ENCODE measurements at places on chromosomes 11 and 22.

GRCh38 chr11:123265951-123266350, 70.9 kb upstream of the CLMP start:
- no peak for DNase-seq

DNA sequence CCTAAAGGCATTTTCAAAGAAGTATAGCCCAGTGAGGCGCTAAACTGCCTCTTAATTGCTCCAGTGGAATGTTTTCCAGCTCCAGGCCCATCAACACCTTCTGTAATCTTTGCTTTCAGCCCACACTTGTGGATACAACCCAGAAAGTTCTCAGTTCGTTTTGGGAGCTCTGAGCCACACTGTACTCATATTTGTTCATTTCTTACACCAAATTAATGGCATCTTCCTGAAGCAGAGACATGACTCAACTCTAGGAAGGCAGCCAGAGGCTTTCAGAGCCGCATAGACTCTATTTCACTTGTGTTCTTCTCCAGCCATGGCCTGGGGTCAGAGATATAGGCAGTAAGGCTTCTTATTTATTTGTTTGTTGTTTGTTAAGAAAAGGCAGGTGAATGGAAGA, 175.5 kb upstream of the NCAM1 start:
- no peak for DNase-seq

- DNase-seq, result no peak
Observed at GRCh38 chr11:62446091-62446490, 27.3 kb downstream of the SCGB1A1 start.

DNA sequence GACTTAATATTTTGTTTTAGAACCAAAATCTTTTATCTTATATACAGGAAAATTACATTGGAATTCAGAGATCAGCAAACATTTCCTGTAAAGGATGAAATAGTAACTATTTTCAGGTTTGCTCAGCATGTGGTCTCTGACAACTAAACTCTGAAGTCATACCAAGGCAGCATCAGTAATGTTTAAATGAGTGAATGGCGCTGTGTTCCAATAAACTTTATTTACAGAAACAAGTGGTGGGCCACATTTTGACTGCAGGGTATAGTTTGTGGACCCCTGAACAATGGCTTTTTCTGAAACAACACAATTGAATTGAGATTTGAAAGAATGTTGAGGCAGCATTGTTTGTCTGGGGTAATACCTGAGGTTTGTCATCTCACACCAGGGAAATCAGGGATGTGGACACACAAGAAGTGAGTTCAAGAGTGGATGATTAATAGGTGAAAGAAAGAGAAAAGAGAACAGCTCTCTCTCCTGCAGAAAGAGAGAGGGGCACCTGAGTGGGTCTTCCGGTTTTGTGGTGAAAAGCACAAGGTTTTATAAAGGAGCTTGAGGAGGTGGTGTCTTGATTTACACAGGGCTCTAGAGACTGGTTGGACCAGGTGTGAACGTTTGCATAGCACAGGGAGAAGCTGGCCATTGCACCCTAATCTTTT, 113.5 kb upstream of the VPREB1 start:
- DNase-seq, result no peak

DNA sequence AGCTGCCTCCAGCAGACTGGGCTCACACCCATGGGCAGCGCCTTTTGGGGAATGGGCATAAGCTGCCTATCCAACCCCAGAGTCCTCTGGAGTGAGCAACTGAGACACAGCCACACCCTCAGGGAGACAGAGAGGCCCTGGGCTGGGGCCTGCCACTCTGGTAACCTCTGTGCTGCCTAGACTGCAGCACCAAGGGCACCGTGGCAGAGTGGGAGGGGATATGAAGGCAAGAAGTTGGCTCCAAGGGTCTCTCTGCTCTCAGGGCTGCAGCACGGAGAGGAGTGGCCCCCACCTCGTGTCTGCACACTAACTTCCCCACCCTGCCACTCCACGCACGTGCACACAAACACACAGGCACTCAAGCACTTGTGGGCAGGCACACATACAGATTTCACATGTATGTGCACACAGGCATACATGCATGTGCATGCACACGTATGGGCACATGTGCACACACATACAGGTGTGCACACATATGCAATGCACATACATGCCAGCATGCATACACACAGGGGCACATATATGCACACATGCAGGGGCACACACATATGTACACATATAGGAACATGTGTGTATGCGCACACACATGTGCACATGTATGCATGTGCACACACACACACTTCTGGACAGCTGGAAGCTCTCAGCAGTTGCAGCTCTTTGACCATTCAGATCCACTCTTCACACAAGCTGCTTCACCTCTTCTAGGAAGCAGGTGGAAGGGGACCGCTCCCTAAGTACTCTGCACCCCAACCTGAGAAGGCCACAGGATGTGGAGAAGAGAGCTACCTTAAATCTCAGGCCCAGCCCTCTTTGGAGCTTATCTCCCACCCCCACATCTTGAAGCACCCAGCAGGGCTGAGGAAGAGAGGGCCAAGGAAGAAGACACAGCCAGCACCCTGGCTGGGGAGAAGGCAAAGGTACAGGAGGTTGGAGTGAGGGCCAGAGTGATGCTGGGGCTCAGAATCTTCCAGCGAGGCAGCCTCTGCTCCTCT, 4.3 kb downstream of the IGSF9B start:
- DNase-seq, result no peak

GRCh38 chr11:63813563-63814382, 517 bp downstream of the SPINDOC start:
- peak; percentile 53 for DNase-seq

DNA sequence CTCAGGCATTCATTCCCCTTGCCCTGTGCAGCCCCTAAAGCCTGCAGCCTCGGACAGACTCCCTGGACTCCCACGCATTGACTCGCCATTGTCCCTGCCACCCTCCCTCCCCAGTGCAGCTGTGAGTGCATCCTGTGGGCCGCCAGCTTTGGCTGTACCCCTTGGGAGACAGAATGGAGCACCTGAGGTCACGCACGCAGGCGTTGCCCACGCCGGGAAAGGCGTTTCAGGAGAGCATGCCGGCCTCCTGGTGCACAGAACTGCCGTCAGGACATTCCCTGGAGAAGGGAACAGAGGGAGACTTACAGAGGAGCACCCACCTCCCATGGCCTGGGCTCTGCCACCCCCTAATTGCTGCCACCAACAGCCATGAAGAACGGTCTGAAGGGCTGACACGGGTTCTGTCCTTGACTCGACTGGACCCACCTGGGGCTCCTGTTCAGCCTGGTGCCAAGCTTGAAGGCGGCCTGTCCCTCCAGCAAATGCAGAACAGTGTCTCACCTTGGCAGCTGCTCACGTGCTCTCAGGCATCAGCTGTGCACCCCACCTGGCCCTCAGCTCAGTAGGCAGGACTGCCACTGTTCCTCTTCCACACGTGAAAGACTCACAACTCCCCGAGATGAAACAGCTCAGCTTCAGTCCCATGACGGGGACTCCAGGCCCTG, 503.8 kb downstream of the BRD1 start:
- DNase-seq, result no peak

GRCh38 chr11:40787224-40787623, 672.2 kb downstream of the LRRC4C start:
- DNase-seq, result no peak

DNA sequence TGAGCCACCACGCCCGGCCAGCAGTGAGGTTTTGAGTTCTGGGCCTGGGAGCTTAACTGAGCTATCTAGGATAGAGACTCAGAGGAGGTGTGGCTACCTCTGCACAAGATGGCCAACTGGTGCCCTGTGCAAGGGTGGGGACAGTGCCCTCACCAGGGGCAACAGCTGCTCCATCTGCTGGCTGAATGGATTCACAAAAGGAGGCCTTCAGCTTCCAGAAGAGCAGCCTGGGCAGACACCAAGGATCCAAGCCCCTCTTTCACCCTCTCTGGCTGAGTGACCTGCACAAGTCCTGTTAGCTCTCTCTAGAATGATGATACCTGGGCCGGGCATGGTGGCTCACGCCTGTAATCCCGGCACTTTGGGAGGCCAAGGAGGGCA, 33.5 kb upstream of the BAIAP2L2 start:
- no peak for DNase-seq

- DNase-seq, result peak; percentile 52
Observed at GRCh38 chr11:48103621-48104567, 112.7 kb upstream of the OR4B1 start.

GRCh38 chr11:115452241-115452640, 52.0 kb downstream of the CADM1 start:
- DNase-seq, result no peak

DNA sequence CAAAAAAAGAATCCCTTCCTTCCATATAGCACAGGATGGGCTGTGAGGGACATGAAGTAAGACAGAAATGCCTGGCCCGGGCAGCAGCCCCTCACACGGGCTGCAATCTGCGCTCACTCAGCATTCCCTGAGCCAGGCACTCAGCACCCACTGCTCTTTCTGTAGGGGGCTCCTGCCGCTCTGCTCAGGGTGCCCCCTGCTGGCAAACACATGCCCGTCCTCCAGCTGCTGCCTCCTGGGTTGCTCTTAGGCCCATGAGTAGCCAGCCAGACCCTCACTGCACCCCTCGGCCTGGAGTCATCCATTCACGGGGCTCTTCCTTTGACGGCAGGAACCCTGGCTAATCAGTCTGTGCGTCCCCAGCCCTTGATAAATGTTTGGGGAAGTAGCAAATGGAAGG, 6.9 kb downstream of the MCAT start:
- DNase-seq, result no peak

- DNase-seq, result no peak
Observed at GRCh38 chr11:75333022-75333806, 18.2 kb downstream of the ARRB1 start.

DNA sequence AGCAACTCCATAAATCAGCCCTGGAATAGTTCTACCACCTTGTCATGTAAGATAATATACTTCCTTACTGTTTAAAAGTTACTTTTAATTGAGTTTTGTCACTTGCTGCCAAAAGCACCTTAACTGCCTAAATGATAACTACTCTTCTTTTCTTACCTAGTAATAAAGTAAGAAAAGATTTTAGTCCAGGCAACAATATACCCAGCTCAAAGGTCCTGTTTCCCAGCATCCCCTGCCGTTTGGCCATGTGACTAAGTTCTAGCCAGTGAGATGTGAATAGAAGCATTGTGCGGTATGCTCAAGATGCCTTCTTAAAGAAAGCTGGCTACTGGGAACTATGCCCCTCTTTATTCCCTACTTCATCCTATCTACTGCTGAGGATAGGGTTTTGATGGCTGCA, 39.4 kb upstream of the CCDC34 start:
- DNase-seq, result no peak

- no peak for DNase-seq
Observed at GRCh38 chr11:23765682-23766252, 731.1 kb upstream of the LUZP2 start.

DNA sequence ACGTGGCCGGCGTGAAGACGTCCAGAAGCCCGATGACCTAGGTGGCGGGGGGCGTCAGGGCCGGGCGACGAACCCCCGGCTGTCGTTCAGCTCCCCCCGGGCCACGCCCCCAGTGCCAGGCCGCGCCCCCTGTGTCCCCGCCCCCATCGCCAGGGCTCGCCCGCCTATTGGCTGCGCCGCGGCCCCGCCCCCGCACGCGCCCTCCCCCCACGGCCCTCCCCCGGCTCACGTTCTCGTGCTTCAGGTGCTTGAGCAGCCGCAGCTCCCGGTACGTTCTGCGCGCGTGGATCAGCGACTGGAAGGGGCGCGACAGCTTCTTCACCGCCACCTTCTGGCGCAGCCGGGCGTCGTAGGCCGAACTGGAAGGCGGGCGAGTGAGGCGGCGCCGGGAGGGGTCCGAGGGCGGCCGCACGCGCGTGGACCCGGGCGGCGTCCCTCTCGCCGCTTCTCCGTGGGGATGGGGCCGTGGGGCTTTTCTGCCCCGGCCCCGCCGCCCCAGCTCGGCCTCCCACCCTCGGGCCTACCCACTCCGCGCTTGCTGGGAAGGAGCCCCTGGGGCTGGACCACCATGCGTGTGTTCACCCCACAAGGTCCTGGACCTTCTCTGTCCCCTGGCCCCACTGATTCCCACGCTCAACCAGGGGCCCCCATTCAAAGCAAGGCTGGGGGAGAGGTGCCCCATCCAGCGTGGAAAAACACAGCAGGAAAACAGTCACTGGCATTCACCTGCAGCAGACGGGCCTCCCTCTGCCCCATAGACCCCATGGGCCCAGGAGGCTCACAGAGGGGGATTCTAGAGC, 2.4 kb downstream of the MAPK11 start:
- DNase-seq, result no peak

- no peak for DNase-seq
Observed at GRCh38 chr11:40445391-40445790, 1014.1 kb downstream of the LRRC4C start.

- DNase-seq, result no peak
Observed at GRCh38 chr22:36287881-36288515, 35.1 kb downstream of the APOL1 start.

- DNase-seq, result peak; percentile 18
Observed at GRCh38 chr22:24697621-24698082, 76.9 kb downstream of the PIWIL3 start.

GRCh38 chr11:3855808-3856491, 486 bp downstream of the STIM1 start:
- DNase-seq, result no peak

DNA sequence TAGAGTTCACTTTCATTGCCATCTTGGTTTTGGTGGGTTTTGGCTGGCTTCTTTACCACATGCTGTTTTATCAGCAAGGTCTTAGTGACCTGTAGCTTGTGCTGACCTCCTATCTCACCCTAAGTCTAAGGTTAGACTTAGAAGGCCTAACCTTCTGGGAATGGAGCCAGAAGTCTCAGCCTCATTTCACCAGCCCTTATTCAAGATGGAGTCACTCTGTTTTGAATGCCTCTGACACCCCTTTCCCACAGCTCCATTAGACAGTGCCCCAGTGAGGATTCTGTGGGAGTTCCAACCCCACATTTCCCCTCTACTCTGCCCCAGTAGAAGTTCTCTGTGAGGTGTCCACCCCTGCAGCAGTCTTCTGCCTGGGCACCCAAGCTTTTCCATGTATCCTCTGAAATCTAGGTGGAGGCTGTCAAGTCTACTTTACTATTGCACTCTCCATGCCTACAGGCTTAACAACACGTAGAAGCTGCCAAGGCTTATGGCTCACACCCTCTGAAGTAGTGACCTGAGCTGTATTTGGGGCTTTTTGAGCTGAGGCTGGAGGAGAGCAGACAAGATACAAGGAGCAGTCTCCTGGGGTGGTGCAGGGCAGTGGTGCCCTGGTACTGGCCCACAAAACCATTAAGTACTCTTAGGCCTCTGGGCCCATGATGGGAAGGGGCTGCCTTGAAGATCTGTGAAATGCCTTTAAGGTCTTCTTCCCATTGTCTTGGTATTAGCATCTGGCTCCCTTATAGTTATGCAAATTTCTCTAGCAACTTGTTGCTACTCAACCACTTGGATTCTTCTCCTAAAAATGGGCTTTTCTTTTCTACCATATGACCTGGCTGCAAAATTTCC, 65.9 kb upstream of the SC5D start:
- no peak for DNase-seq

DNA sequence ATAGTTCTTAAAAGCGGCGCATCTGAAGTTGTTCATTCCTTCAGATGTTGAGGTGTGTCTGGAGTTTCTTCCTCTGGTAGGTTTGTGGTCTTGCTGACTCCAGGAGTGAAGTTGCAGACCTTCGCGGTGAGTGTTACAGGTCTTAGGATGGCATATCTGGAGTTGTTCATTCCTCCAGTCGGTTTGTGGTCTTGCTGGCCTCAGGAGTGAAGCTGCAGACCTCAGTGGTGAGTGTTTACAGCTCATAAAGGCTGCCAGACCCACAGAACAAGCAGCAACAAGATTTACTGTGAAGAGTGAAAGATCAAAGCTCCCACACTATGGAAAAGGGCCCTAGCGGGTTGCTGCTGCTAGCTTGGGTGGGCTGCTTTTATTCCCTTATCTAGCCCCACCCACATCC, 201.7 kb upstream of the PDGFD start:
- DNase-seq, result no peak
